ENCODE measurements at places on chromosomes 16 and 17. TPM values are rescaled to one million over a fixed set of nuclear protein-coding genes. Genes with fewer than 3 reads are reported as not detected.

MYH2 gene
- total RNA-seq, result not detected

- H3K27ac ChIP-seq, result no peak overlapping the region
Measured at GRCh38 chr17:57566721-57567120, 178.4 kb downstream of the CCDC182 start.

GRCh38 chr17:7403727-7403976 is 245 bp downstream of the TMEM256 start:
- peak overlapping the region; percentile 51 for H3K27ac ChIP-seq
- no peak for DNase-seq
- H3K4me1 ChIP-seq, result peaks cover 17% of the 10 kb centered on the region
- H3K27me3 ChIP-seq, result no peaks in the 10 kb centered on the region
- H3K36me3 ChIP-seq, result no peaks in the 10 kb centered on the region
- H3K4me3 ChIP-seq, result peak overlapping the region; percentile 73

ATP6V0C gene
- 129 TPM for total RNA-seq

DNA sequence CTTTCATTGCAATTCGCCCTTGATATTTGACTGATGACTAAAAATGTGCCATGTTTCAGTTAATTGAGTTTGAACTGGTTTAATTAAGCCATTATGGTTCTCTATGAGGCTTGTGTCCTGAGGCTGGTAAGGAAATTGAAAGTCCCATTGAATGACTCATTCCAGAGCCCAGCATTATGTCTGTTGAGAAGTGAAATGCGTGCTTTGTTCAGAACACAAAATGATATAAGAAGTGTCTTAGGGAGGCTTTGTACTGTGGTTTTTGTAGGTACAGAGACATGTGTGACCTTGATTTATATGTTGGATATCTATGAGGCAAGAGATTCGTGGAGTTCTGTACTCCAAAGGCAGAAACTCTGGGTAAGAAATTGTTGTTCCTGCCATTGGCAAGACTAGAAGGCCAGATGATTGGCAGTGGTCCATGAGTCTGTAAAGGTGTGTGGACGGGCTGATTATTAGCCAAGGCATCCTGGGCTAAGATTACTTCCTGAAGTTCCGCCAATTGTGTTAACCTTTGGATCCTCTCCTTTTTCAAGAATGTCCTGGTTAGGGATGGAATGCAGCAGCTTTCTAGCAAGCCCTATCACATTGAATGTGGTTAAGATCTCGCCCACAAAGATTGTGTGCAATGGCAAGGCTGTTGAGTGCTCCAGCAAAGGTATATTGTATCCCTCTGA is 103.7 kb downstream of the NPIPB5 start:
- DNase-seq, result no peak
- no peaks in the 10 kb centered on the region for H3K27me3 ChIP-seq
- H3K4me3 ChIP-seq, result no peak overlapping the region
- no peaks in the 10 kb centered on the region for H3K4me1 ChIP-seq
- no peaks in the 10 kb centered on the region for H3K36me3 ChIP-seq
- H3K27ac ChIP-seq, result no peak overlapping the region

Data from CD4-positive, alpha-beta memory T cell (primary cell).